ENCODE measurements at places on chromosomes 12 and 14.

DNA sequence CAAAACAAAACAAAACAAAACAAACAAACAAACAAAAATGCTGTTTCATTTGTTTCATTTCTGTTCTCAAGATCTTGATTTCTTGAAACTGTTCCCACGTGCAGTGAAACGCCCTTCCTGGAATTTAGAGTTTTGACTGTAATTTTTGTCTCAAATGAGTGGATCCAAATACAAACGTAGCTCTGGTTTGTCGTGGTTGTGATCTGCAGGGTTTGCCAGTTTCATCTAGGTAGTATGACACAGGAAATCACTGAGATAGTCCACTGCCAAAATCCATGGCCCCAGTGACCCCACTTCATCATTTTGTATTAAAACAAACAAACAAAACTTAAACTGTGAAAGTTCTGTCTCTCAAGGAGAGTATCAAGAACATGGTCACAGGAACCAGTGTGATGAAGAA is 838.6 kb downstream of the BCL11B start:
- DNase-seq: no peak

DNA sequence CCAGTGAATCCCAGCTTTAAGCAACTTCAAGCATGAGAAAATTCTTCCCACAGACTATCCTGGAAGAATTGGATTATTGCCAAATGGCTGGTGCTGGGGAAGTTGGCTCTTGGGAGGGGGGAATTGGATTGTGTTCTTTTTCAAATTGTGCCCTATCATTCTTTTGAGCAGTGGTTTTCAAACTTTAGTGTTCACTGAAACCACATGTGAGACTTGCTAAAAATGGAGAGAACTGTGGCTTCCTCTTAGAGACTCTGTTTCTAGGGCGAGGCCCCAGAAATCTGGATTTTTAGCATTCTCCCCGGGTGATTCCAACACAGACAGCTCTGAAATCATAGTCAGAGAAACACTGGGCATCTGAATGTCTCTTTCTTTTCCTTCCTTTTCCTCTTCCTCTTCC is 14.3 kb upstream of the OTUB2 start:
- no peak for DNase-seq

DNA sequence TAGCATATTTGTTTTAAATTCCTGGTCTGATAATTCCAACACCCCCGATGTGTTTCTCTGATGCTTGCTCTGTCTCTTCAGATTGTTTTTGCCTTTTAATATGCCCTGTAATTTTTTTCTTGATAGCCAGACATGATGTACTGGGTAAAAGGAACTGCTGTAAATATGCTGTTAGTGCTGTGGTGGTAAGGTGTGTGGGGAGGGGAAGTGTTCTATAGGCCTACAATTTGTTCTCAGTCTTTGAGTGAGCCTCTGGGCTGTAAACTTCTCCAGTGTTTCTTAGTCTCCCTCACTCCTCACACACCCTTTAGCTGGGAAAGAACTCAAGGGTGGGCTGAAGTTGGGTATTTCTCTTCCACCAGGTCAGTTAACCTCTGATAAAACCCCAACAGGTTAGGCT is 147.0 kb upstream of the OR4E1 start:
- no peak for DNase-seq

GRCh38 chr12:110998165-110998564 is 77.8 kb upstream of the MYL2 start:
- DNase-seq: no peak

All from endothelial cell of umbilical vein (primary cell).